Glutamatergic neuron (in vitro differentiated cells): ENCODE measurements at places on chromosomes 2 and 18. TPM values are rescaled to one million over a fixed set of nuclear protein-coding genes. Genes with fewer than 3 reads are reported as not detected.

DNA sequence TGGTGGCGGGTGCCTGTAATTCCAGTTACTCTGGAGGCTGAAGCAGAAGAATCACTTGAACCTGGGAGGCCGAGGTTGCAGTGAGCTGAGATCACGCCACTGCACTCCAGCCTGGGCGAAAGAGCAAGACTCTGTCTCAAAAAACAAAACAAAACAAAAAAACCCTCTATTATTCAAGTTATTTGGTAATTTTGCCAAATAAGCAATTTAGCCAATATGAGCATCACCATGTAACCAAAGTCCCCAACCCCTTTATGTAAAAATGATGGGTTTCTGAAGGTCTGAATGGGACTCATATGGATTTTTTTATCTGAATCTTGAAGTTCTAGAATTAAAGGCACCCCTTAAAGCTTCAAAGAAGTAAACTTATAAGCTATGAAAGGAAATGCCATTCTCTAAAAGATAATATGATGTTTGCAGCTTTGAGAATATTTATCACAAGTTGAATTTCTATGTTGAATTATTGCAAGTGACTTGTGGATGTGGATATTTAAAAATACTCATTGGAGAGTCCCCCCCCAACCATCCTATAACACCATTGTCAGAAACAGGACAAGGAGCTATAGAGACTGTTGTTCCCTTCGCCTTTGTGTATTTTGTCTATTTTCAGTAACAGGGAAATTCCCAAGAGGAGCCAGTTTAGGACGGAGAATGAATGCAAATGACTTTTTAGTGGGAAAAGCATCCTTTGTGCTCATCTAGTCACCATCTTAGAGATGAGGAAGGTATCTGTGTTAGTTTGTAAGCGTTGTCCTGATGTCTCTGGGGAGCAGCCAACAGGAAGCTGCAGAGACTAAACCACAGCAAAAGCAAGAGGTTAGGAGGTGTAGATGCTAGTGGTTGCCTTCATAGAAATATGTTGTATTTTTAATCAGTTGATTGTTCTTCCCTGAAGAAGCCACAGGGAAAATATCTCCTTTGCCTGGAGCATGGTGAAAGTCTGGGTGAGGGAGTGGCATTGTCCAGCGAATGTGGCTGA is 68.3 kb downstream of the TET3 start:
- no peak for DNase-seq

DNA sequence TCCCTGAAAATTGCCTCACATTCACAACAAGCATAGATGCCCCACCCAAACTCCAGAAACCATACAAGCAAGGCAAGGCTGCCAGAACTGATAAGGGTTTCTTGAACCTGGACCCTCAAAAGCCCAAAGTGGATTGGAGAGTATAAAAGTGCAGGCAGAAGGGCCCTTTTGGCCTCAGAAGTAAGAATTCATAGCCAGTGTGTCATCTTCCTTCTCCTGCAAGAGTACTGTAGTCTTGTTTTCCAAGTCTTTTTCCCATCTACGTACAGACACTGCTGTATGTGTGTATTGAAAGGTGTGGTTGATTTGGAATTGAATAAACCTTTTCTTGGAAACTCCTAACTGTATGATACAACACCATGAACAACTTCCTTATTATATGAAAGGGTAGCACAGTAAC is 46.8 kb downstream of the ZC3H15 start:
- no peak for DNase-seq

The ODC1 gene
- 88.0 TPM for total RNA-seq

DNA sequence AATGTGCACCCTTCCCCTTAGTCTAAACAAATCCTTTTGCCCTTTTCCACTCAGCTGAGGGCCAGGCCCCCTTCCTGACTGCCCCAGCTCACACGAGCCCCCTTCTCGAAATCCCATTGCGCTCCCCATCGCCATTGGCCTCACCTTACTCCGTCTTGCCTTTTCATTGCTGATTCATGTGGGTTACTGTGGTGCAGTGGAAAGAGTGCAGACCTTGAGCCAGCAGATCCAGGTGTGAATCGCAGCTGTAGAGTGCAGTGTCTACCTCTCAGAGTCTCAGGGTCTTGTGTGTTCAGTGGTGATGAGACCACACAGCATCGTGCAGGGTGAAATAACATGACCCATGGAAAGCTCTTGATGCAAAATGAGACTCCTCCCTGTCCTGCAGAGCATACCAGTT is 132.4 kb upstream of the APCDD1 start:
- DNase-seq: no peak

- DNase-seq: no peak
These were observed 80.1 kb upstream of the SPOPL start for GRCh38 chr2:138421315-138421970.

GRCh38 chr18:13436576-13436975 is 218.0 kb downstream of the LDLRAD4 start:
- DNase-seq: no peak

- DNase-seq: no peak
These were observed 122.5 kb upstream of the RND3 start for GRCh38 chr2:150609831-150610582.

DNA sequence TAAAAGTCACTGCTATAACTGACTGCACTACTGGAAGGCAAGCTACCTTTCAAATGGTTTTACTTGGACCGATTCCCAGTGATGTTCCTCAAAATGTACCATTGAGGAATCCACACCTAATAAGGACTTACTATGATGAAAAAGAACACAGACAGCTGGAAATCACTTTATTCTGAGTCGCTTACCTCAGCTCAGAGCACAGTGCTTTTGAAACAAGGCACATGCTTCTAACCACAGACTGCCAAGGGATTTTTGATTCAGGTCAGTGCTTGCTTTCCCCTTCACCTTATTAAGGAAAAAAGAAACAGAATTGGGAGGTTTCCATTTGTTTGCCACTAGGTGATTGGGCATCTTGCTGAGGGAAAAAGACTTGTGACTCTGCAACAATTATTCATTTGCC is 707.5 kb upstream of the FSHR start:
- no peak for DNase-seq

DNA sequence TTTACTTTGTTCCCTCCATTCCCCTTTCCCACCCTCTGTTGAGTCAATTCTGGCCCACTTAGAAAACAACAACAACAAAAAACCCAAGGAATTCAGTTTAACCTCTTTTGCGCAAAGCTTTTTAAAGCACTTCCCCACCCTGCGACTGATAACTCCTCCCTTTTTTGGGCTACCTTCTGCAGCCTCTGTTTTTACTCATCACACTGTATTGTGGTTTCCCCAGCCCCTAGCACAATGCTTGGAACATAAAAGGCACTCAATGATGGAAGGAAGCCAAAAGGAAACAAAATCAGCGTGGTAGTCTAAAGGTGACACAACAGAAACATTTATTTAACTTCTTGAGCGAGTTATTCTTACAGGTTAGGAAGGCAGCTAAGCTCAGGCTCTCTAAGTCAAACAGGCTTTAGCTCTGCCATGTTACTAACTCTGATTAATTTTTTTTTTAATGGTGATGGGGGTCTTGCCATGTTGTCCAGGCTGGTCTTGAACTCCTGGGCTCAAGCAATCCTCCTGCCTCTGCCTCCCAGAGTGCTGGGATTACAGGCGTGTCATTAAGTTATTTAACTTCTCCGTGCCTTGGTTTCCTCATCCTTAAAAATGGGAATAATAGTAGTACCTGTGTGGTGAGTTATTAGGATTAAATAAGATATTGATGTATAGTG is 1.3 kb downstream of the CEP68 start:
- no peak for DNase-seq

DNA sequence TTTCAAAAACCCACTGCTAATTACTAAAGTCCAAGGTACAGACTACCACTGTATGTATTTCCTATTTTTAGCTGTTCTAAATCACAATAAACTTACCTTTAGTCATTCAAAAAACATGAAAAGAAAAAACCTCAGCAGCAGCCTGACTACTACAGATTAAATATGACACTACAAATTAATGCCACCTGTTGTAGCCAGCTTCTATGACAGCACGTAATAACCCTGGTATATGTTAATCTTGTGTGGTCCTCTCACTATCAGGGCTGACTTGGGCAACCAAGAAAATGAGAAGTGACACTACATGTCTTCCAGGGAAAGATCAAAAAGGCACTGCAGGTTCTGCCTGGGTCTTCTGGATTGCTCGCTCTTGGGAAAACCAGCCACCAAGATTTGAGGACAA is 90.6 kb upstream of the FAM124B start:
- DNase-seq: no peak
